AG09309 (cell line): ENCODE measurements at places on chromosomes 1 and 21.

DNA sequence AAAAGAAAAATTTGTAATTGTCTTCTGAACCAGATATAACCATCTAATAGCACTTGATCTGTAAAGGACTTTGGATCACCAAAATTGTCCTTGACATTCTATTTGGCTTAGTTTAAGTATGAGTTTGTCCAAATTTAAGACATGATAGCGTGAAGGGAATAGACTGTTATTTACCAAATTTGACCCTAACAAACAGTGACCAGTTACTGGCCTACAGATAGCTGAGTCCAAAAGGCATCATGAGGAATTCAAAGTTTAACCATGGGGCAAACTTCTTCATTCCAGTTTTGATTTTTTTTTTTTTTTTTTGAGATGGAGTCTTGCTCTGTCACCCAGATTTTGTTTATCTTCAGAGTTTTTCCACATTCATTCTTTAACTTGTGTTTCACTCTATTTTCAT, 38.5 kb downstream of the CLIC4 start:
- no peak for DNase-seq

DNA sequence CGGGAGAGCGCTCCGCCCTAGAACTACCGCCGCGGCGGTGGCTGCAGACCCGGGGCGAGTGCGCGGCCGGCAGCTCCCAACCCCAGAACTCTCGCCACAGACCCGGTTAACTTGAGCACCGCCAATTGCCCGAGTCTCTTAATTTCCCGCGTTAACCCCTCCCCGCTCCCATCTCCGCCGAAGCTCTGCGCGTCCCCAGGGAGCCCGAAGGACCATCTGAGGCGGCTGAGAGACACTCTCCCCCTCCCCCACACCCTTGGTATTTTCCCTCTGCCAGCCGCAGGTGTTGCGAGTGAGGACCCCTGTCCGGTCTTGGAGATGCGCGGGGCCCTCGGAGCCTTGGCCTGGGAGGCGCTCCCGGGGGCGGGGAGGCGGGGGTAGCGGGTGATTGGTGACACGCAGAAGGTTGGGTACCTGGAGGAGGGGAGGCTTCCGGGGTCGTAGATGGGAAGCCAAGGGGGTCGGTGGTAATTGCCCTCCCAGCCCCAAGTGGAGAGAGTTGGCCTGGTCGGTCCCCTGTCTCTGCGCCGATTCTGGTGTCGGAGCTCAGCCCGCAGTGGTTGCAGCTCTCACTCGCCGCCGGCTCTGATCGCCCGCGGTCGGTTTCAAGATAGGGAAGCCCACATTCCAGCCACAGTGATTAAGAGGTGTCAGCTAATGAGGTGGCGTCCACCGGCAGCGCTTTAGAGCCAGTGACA, 858 bp upstream of the SUSD4 start:
- DNase-seq = no peak

- DNase-seq = no peak
These were observed 175.3 kb downstream of the PRDM16 start for GRCh38 chr1:3244025-3244926.

- DNase-seq = no peak
These were observed 51.5 kb downstream of the SCCPDH start for GRCh38 chr1:246775531-246776385.

GRCh38 chr1:166980383-166980782, 5.0 kb upstream of the ILDR2 start:
- no peak for DNase-seq

DNA sequence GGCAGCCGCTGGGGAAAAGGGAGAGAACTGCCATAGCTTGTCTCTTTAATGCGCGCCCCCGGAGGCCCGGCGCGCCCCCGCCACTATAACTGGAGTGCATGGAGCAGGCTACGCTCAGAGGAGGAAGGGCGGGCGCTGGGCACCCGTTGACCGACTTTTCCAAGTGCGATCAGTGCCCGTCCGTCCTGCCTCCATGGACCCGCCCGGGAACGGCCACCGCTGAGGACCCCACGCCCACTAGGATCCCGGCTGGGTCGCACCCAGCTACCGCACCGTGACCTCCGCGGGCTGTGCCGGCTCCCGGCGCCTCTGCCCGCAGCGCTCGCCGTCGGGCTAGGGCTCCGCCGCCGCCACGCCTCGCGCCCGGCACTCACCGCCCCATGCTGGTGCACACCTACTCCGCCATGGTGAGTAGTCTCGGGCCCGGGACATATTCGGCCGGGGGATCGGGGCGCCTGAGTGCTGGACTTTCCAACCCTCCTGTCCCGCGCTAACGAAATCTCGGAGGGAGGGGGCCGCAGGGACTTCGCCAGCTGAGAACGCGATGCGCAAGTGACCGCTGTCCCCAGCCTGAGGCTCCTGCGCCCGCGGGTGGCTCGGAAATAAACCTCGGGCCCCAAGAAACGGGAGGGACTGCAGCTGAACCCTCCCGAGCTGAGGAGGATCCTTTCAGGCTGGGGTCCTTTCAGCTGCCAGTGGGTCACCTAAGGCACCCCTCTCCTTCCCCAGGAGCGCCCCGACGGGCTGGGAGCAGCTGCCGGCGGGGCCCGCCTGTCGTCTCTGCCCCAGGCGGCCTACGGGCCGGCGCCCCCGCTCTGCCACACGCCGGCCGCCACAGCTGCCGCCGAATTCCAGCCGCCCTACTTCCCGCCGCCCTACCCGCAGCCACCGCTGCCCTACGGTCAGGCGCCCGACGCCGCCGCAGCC, at the start of gene TFAP2E:
TSS of gene TFAP2E (plus strand) at position 117 of the 927 bp plus-strand sequence. CDS start at position 381, 264 bp downstream.
- DNase-seq = no peak

DNA sequence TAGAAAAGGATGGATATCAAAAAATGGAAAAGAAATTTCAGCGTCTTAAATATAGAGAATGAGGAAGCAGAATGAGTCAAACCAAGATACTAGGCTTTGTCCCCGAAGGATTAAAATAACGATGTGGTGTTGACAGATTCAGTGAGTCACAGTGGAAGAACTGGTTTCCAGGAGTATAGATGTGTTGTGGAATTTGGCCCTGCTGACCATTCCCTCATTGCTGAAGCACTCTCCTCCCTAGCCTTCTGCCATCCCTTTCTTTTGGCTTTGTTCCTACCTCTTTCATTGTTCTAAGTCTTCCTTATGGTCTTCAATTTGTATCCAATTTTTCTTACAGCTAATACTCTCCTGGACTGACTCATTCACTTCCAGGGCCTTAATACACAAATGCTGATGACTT, 23.1 kb upstream of the USP25 start:
- DNase-seq = peak; percentile 75

DNA sequence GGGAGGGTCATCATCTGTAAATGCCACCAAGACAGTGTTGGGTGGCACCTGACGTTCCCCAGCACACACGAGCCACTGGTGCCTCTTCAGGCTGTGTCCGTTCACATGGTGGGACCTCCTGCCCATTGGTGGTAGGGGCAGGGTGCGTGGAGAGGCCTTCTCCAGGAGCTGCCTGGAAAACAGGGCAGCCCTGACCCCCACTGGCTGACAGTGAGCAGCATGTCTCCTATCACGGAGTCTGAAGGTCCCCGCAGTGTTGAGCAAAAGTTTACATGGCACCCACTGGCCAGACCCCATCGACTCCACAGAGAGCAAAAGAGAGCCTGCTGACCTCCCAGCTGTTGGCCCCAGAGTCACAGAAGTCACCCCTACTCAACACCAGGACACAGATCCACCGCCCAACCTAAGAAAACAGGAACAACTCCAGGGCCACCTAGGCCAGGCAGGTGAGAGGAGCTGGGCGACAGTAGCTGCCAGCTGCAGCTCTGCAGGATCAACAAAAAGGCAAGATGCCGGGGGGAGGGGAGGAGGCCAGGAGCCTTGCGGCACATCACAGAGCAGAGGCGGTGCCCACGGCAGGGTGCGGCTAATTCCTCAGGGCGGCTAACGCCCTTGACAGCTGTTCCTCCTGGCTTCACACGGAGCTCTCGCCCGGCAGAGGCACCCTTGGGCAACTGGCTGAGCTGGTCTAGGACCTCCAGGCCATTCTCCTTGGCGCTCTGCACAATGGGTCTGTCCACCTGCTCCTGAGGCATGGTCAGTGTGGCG, 14.4 kb upstream of the IFI6 start:
- DNase-seq = no peak
